ENCODE measurements at places on chromosomes 7 and 10. TPM values are rescaled to one million over a fixed set of nuclear protein-coding genes. Genes with fewer than 3 reads are reported as not detected.

TYW1B gene
- 1.9 TPM for total RNA-seq

MLXIPL gene
- 15.7 TPM for total RNA-seq

WASL gene
- 54.9 TPM for total RNA-seq

KLLN gene
- 1.0 TPM for total RNA-seq

SEPHS1 gene
- total RNA-seq = 51.3 TPM

SPDYE2 gene
- total RNA-seq = not detected

TET1 gene
- 1.1 TPM for total RNA-seq

LIPF gene
- total RNA-seq = not detected

ADCK2 gene
- 25.4 TPM for total RNA-seq

AEBP1 gene
- total RNA-seq = 30.4 TPM

ACBD7 gene
- 0.98 TPM for total RNA-seq

ODAD2 gene
- total RNA-seq = 0.61 TPM

UTF1 gene
- not detected for total RNA-seq

Data from colonic mucosa (tissue), 4 donors.